Cerebellar nuclear complex (tissue), 1 donor: ENCODE measurements at places on chromosomes 4 and X.
A peak's percentile ranks its signal among the peaks of the same experiment; 100 is the strongest.

DNA sequence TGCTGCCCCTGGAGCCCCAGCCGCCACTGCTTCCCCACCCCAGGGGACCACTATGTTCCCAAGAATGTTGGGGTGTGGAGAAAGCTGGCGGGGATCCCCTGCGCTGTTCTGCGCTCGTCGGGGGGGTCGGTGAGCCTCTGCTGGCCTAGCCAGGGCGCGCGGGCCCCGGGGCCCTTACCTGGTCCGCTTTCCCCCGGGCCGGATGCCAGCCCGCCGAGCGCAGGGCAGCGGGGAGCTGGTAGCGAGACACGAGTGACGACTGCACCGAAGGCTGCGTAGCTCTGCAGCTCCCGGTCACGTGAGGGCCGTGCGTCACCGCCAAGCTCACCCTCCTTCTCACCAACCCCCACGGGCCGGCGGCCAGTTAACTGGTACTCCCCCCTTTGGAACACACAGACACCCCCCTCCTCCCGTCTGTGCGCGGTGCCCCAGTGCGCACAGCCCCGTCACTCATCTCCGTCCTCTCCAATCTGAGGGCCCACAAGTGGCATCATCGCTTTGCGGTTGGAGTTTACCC is at the start of gene BEX1:
Gene BEX1, minus strand, starts transcription at position 254 of the 517 bp plus-strand sequence. CDS start 897 bp downstream, outside the sequence.
- DNase-seq, result peak; percentile 58

- peak; percentile 58 for DNase-seq
Measured at GRCh38 chrX:17567187-17567586, 170.1 kb upstream of the SCML1 start.

DNA sequence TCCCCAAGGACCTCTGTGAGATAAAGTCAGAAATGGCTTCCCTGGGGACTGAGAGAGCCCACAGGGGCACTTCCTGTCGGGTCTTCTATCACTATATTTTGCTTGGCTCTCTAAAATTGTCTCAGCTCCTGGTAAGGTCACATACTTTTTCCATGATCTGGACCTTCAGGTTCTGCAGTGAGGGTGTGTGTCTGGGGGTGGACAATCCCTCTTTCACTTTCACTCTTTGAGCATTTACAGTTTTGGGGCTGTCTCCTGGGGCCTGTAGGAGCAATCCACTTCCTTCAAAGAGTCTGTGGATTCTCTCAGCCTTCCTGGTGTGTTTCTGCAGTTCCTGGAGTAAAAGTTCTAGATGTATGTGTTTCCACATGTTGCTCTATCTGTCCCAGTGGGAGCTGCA is 335.7 kb downstream of the FSTL5 start:
- DNase-seq, result no peak

DNA sequence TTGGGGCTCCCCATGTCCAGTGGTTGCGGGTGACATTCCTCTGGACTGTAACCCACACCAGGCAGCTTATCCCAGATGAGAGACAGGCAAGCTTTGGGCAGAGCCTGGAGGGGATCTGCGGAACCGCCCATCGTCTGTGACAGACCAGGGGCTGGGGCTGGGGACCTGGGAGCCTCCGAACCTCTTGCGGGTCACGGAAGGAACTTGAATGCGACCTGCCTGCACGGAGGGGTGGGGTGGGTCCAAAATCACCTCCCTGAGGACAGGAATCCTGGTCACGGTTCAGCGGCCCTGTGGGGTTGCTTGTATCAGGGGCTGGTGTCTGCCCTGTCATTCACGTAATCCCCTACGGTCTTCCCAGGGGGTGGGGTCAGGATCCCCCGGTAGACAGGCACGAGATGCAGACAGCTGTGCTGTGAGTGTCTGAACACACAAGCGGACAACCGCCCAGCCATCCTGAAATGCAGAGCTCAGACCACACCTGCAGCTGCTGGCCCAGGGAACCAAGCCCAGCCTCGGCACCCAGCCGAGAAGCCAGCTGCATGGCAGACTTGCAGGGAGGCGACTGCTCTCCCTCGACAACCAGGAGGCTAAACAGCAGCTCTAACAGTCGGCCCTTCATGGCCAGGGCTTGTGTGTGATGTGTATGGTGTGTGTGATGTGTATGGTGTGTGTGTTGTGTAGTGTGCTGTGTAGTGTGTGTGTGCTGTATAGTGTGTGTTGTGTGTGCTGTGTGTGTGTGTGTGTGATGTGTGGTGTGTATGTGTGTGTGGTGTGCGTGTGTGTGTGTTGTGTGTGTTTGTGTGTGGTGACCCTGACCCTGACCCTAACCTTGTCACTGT is 105.9 kb upstream of the ADRA2C start:
- no peak for DNase-seq

DNA sequence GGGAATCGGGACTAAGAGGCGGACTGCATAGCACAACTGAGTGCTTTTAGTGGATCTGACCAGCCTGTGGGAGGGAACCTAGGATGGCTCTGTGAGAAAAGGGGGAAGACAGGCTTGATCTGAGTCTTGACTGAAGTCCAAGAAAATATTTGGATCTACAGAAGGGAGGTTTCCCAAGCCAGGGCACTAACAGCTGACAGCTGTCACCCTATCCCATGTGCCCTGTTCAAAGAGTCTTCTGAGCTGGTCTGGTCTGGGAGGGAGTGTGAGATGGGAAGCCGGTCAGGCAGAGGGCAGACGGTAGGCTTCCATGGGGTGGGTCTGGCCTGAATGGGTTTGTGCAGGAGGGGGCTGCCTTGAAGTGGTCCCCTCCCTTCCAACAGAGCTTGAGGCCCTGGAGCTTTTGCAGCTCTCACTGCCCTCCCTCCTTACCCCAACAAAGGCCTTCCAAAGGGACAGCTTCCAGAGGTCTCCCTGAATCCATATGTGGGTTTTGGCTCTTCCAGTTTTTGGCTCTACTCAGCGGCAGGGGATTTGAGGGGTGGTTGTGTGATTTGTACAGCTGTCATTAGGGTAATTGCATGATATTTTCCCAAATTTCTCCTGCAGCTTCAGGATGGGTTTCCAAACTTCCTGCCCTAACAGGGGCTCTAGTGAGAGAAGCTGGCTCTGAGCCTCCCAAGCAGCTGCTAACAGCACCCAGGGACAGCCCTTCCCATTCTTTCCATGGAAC is 643.7 kb downstream of the BCOR start:
- no peak for DNase-seq

- DNase-seq, result no peak
Measured at GRCh38 chrX:13341491-13342101, 21.7 kb upstream of the ATXN3L start.

GRCh38 chr4:151420250-151420807 is 11.4 kb downstream of the FHIP1A start:
- no peak for DNase-seq

GRCh38 chrX:2220829-2221567 is 279.8 kb downstream of the DHRSX start:
- no peak for DNase-seq

GRCh38 chrX:12919051-12919450 is 12.6 kb downstream of the TLR8 start:
- DNase-seq, result no peak

GRCh38 chr4:110484767-110485166 is 8.8 kb downstream of the ENPEP start:
- DNase-seq, result no peak

- no peak for DNase-seq
Measured at GRCh38 chrX:130125091-130125874, 15.0 kb upstream of the ELF4 start.

- DNase-seq, result no peak
Measured at GRCh38 chr4:82519776-82520175, 42.0 kb downstream of the TMEM150C start.

DNA sequence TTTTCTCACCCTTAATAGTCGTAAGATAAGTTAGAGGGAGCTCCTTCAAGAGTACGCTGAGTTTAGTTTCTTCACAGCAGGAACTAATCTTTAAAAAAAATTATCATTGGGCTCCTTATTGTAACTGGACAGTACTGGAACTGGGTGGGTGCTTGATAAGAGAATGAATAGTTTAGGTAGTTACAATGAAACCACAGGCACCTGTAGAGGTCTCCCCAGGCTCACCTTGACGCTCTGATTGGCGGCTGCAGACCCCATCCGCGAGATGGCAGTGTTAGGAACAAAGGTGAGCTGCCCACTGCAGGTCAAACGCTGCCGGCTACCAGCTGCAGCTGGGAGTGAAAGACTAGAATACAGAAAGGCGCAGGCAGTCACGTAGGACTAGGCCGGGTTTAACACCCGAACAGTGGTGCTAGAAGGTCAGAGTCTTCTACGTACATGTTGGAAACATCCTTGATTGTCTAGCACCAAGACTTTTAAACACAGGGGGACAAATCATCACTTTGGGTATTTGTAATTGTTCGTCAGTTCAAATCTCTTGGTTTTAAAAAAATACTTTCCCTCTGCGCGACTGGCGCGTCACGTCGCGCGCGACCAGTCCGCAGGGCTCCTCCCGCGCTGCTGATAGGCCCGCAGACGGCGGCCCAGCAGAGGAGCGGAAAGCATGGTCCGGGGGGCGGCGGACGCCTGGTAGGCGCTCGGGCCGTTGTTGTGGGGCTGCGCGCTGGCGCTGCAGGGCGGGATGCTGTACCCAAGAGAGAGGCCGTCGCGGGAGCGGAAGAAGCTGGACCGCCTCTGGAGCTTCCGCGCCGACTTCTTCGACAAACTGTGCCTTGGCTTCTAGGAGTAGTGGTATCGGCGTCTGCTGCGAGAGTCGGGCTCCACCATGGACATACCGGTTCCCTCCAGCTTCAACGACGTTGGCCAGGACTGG is 45.6 kb downstream of the SMARCA5 start:
- no peak for DNase-seq

- no peak for DNase-seq
Measured at GRCh38 chr4:107183155-107183774, 147.2 kb upstream of the DKK2 start.

DNA sequence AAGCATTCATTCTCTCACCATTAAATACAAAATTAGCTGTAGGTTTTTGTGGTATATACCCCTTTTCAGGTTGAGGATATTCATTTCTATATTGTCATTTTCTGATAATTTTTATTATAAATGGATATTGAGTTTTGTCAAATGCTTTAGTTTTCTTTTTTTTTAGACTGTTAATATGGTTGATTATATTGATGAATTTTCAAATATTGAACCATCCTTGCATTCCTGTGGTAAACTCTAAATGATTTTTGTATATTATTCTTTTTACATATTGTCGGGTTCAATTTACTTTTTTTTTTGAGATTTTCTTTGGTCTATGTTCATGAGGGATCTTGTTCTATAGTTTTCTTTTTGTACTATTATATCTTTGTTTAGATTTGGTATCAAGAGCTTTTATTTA is 165.1 kb downstream of the GPAT3 start:
- DNase-seq, result no peak

GRCh38 chr4:185344743-185345538 is 50.8 kb downstream of the LRP2BP start:
- DNase-seq, result no peak

DNA sequence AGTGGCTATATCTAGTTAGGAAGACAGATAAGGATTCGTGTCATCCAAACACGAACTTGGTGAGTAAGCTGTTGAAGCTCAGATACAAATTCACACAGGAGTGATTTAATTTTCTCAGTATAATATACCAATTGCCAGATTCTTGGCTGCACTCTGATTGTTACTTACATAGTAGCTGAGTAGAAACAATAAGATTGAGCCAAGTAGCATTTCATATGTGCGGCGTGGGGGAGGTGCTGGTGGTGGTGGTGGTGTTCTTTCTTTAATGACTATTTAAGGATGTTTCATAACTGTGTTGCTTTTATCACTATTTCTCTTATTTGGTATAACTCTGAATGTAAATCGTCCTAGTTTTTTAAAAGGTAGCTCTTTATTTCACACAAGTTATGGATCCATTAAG is 102.9 kb downstream of the UGT8 start:
- DNase-seq, result no peak

- DNase-seq, result no peak
Measured at GRCh38 chrX:124256216-124256615, 76.2 kb upstream of the TEX13D start.
